ENCODE measurements at places on chromosomes 7 and 10. TPM values are rescaled to one million over a fixed set of nuclear protein-coding genes. Genes with fewer than 3 reads are reported as not detected.

Gene GNG11
- total RNA-seq = 58.5 TPM

Gene ATXN7L1
- 4.4 TPM for total RNA-seq

Gene CPVL
- 106 TPM for total RNA-seq

Gene EPO
- not detected for total RNA-seq

Gene FBXO24
- not detected for total RNA-seq

Gene TMEM140
- total RNA-seq = 18.6 TPM

Gene AKR1C8
- total RNA-seq = 0.12 TPM

Gene BRAT1
- 31.7 TPM for total RNA-seq

Gene LOXL4
- total RNA-seq = 0.27 TPM

Gene EGFR
- total RNA-seq = 12.6 TPM

Gene ANLN
- total RNA-seq = 132 TPM

Gene IL6
- total RNA-seq = 6.7 TPM

Gene AKR1C4
- total RNA-seq = not detected

Gene SHOC2
- total RNA-seq = 20.8 TPM

Gene HOXA6
- total RNA-seq = 0.70 TPM

Gene ATP6V1F
- 124 TPM for total RNA-seq

Gene PARG
- 22.2 TPM for total RNA-seq

Gene PLAC9
- total RNA-seq = not detected

Gene ENTPD1
- total RNA-seq = 0.12 TPM

Gene NME8
- not detected for total RNA-seq

Gene FAM241B
- 3.3 TPM for total RNA-seq

Gene UCMA
- not detected for total RNA-seq

Gene CLDN4
- 1.2 TPM for total RNA-seq

Gene MASTL
- total RNA-seq = 13.4 TPM

Gene CUBN
- 0.14 TPM for total RNA-seq

Gene CLRN3
- total RNA-seq = not detected

Gene MOGAT3
- not detected for total RNA-seq

Gene CREM
- 45.6 TPM for total RNA-seq

Gene FAM237B
- not detected for total RNA-seq

Gene FZD8
- 1.6 TPM for total RNA-seq

Gene LIPF
- total RNA-seq = not detected

Gene OR9A4
- total RNA-seq = not detected

Gene IL2RA
- not detected for total RNA-seq

Gene COL1A2
- 0.46 TPM for total RNA-seq

Gene STEAP1B
- total RNA-seq = 1.1 TPM

Gene C10orf105
- not detected for total RNA-seq

Gene C7orf33
- total RNA-seq = not detected

Gene CCL24
- not detected for total RNA-seq

Gene HOXA7
- total RNA-seq = 2.2 TPM

Gene ANXA8
- 0.55 TPM for total RNA-seq

Gene PIK3CG
- total RNA-seq = not detected

Gene GNGT1
- total RNA-seq = not detected

Gene ACSL5
- total RNA-seq = 13.5 TPM

Gene ADRA2A
- not detected for total RNA-seq

Gene NPY4R2
- total RNA-seq = not detected

Gene RBM20
- 4.6 TPM for total RNA-seq

Gene CALCR
- not detected for total RNA-seq

Gene GRM3
- total RNA-seq = not detected

Measured in H4 (cell line).